Left lobe of liver (tissue), 2 donors: ENCODE measurements at places on chromosomes 12 and 14. TPM values are rescaled to one million over a fixed set of nuclear protein-coding genes. Genes with fewer than 3 reads are reported as not detected.

DNA sequence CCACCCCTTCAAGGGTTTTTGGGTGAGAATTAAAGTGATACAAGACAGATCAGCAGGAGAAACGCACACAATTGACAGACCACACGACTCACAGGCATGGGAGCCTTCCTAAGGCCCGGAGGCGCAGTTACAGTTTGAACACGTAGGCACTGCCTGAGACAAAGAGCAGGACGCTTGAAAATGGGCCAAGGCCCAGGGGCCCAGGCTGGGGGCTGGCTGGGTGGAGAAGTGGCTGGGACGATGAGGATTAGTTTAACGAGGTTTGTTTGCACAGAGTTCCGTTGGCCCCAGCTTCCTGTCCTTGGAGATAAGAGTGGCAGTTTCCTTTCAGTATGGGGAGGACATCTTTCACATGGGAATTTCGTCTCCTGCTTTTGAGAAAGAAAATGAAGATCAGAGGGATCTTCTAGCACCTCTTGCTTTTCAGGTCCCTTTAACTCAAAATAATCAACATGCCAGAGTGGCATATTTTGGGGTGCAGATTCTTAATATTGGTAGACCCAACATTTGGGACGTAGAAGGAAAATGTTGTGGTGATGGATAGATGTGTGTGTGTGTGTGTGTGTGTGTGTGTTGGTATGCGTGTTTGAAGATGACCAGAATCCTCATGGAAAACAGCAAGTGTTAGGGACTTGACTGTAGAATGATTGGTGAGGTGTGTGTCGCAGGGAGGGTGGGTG lies 44.6 kb downstream of the DLK1 start:
- no peak for DNase-seq

BBOF1 gene
- total RNA-seq = 0.98 TPM

- no peak for DNase-seq
These were observed 35.6 kb upstream of the FICD start for GRCh38 chr12:108479364-108480070.

DNA sequence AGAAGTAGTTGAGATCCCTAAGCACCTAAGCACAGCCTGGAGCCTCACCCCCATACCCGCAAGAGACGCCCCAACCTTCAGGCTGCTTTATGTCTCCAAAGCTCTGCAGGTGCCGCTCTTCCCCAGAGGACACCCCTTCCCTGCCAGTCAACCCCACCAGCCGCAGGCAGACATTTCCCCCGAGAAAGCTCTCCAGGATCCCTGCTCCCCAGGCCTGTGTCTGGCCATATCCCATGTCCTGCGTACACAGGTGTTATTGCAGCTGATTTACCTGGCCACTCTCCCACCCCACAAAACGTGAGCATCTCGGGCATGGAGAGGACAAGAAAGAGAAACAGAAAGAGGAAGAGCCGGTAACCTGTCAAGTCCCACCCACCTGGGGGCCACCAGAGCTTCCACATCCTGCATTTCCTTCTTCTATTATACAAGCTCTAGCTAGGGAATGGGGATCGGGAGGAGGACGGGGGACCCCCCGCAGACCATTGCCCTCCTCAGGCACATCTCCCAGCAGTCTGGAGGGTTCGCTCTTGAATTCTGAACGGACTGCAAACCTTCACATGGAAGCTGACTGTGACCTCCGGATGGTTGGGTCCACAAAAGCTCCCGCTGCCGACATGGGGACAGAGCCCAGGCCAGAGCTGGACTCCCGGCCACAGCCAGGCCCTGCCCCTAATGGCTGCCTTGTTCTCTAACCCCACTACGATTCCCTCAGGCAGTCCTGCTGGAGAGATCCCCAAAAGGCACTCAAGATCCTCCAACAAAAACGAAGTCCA lies 17.6 kb downstream of the CCDC88C start:
- DNase-seq = no peak

TUNAR gene
- not detected for total RNA-seq

- DNase-seq = no peak
These were observed 13.3 kb upstream of the KLHDC2 start for GRCh38 chr14:49754570-49755097.
